ENCODE measurements at places on chromosomes 3 and 15. TPM values are rescaled to one million over a fixed set of nuclear protein-coding genes. Genes with fewer than 3 reads are reported as not detected.

GRCh38 chr15:98866511-98866910 is 141.1 kb downstream of the PGPEP1L start:
- H3K36me3 ChIP-seq: no peaks in the 10 kb centered on the region
- H3K27ac ChIP-seq: peak overlapping the region; percentile 70
- H3K4me1 ChIP-seq: no peaks in the 10 kb centered on the region
- H3K27me3 ChIP-seq: no peaks in the 10 kb centered on the region
- H3K4me3 ChIP-seq: peak overlapping the region; percentile 73
- DNase-seq: no peak

GRCh38 chr15:53963801-53964200 is 14.4 kb upstream of the UNC13C start:
- H3K4me1 ChIP-seq: no peaks in the 10 kb centered on the region
- no peak for DNase-seq
- H3K4me3 ChIP-seq: no peak overlapping the region
- no peaks in the 10 kb centered on the region for H3K27me3 ChIP-seq
- H3K36me3 ChIP-seq: no peaks in the 10 kb centered on the region

GRCh38 chr3:48716508-48716981 is 476 bp downstream of the IP6K2 start:
- H3K4me1 ChIP-seq: peaks cover 14% of the 10 kb centered on the region
- no peaks in the 10 kb centered on the region for H3K36me3 ChIP-seq
- H3K27ac ChIP-seq: peak overlapping the region; percentile 83
- no peaks in the 10 kb centered on the region for H3K27me3 ChIP-seq

GRCh38 chr15:28015855-28016254 is 83.3 kb downstream of the OCA2 start:
- no peak overlapping the region for H3K27ac ChIP-seq
- no peak for DNase-seq

The SI gene
- total RNA-seq: not detected

The CCDC80 gene
- 57.5 TPM for total RNA-seq

The LZTFL1 gene
- 30.9 TPM for total RNA-seq
